CD4-positive, alpha-beta T cell treated with Interleukin-10 for 1 hour (primary cell): ENCODE measurements at places on chromosomes 4 and X.

DNA sequence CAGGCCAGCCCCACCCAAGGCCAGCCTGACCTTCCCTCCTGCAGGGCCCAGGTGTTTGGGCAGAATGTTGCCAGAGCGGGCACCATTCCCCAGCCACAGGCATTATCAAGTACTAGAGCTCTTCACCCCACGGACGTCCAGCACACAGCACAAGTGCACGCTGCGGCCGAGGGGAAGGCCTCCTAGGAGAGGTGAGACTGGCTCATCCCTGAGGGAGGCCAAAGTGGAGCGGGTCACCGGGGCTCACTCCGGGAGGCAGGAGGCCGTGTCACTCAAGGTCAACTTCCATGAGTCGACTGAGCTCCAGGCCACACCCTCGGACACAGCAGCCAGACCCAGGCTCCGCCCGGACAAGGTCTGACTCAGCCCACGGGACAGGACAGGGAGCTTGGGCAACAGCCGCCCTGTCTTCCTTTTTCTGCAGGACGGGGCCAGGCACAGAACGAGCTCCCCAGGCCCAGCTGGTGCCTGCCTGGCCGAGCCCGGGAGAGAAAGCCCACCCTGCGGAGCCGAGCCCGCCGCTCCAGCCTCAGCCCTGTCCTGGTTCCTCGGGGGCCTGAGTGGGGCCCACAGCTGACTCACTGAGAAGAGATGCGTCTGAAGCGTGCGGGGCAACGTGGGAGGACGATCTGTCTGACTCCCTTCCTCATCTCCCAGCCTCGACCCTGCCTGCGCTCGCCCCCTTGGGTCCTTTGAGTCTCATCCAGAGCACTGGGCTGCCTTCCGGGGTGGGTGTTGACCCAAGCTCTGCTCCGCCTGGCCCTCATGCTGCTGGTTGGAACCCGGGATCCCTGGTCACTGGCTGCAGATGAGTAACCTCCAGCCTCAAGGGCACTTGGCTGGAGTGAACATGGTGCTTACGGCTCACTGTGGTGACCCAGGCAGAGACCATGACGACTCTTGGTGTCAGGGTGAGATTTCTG lies 1.6 kb downstream of the SLC49A3 start:
- DNase-seq = no peak

DNA sequence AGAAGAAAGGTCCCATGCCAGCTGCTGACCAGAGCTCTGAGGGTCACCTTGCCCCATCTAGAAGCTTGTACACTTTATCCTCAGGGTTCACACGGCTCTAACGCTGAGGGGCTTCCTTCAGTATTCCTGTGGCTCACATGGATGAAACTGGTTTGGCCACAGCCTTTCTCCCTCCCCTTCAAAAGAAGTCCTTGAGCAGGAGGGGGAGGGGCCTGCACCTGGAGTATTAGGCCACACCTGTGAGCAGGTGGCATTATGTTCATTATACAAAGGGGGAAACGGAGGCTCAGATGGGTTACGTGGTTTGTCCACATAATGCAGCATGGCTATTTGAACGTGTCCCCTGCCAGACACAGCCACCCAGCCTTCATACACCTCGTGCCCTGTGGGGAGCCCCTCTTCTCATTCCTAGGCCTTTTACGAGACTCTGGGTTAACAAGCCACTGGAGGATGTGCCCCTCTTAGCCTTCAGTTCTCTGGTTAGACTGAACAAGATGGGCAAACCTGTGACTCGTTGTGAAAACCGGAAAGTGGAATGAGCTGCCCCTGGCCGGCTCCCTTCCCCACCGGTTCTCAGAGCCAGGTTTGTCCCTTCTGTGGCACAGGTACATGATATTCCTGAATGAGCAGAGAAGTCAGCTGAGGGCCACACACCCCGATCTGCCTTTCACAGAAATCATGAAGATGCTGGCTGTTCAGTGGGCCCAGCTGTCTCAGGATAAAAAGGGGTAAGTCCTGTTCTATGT lies 27.2 kb upstream of the JAKMIP1 start:
- no peak for DNase-seq

GRCh38 chrX:113529426-113530013 lies 688.9 kb upstream of the AMOT start:
- DNase-seq = no peak

GRCh38 chr4:147498031-147498660 lies 17.2 kb downstream of the EDNRA start:
- DNase-seq = no peak

- no peak for DNase-seq
These were observed 40.5 kb upstream of the JADE1 start for GRCh38 chr4:128769011-128769410.
